ENCODE measurements at places on chromosomes 7 and 10. TPM values are rescaled to one million over a fixed set of nuclear protein-coding genes. Genes with fewer than 3 reads are reported as not detected.

CLDN4 gene
- total RNA-seq, result 32.0 TPM

HDAC9 gene
- total RNA-seq, result 14.6 TPM

CYP17A1 gene
- 2.1 TPM for total RNA-seq

PIP gene
- total RNA-seq, result not detected

MOGAT3 gene
- total RNA-seq, result 0.81 TPM

HBP1 gene
- total RNA-seq, result 31.0 TPM

ODAD2 gene
- total RNA-seq, result 4.1 TPM

HOXA4 gene
- not detected for total RNA-seq

MSMB gene
- not detected for total RNA-seq

PDZD7 gene
- total RNA-seq, result 1.9 TPM

DNA sequence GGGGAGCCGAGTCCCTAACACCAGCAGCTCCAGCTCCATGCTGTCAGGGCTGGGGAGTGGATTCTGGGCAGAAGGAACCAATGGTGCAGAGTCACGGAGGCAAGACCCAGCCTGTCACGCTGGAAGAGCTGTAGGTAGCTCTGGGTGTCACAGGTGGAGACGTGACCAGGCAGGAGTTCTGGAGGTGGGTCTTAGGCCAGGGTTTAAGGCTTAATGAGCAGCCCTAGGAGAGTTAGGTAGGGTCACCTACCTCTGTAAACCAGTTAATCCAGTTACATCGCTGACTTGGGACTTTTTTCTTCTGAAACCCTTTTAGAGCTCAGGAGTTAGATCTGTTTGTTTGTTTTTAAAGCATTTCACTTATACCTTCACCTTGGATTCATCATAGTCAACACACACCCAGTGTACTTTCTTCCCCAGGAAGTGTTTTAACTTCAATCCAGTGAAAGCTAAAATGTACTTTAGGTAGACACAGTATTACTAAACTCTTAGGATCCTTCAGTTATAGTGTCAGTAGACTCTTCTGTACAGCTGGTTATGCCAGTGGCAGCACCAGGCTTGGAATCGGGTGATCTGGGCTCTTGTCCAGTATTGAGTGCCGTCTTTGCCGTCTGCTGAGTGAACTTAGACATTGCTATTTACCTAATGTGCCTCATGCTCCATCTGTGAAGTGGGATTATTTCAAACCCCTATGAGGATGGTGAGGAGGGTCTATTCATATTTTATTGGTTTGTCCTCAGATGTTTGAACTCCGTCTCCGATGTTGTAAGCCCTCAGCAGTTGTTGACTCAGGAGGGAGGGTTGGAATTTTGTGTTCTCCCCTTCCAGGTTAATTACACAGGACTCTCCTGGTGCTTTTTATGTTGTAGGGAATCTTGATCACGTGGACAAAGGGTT, 31.0 kb downstream of the TACR2 start:
- DNase-seq, result no peak

- no peak for DNase-seq
Observed at GRCh38 chr10:112288486-112288885, 5.3 kb downstream of the TECTB start.

GRCh38 chr7:150728609-150729008, 8.6 kb upstream of the GIMAP5 start:
- DNase-seq, result no peak

- no peak for DNase-seq
Observed at GRCh38 chr10:113411456-113411855, 141.4 kb upstream of the HABP2 start.

DNA sequence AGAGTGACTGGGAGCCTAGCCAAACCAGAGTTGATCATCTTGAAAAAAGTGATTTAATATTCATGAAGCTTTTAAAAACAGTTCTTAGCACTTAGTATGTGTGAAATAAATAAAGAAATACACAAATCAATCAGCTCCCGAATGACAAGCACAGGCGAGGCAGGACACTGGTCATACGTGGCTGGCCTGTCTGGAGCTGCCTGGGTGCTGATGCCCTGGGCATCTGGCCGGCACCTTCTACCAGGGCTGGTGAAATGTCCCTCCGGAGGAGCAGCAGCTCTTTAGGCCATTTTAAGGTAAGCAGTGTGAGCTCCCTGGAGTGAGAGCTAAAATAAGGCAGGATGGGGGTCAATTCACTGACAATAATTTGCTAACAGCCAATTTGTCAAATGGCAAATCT, 23.7 kb downstream of the IL15RA start:
- DNase-seq, result no peak

GRCh38 chr10:120018695-120019094, 126.2 kb downstream of the SEC23IP start:
- no peak for DNase-seq

- DNase-seq, result no peak
Observed at GRCh38 chr7:20661884-20662283, 46.4 kb downstream of the ABCB5 start.

DNA sequence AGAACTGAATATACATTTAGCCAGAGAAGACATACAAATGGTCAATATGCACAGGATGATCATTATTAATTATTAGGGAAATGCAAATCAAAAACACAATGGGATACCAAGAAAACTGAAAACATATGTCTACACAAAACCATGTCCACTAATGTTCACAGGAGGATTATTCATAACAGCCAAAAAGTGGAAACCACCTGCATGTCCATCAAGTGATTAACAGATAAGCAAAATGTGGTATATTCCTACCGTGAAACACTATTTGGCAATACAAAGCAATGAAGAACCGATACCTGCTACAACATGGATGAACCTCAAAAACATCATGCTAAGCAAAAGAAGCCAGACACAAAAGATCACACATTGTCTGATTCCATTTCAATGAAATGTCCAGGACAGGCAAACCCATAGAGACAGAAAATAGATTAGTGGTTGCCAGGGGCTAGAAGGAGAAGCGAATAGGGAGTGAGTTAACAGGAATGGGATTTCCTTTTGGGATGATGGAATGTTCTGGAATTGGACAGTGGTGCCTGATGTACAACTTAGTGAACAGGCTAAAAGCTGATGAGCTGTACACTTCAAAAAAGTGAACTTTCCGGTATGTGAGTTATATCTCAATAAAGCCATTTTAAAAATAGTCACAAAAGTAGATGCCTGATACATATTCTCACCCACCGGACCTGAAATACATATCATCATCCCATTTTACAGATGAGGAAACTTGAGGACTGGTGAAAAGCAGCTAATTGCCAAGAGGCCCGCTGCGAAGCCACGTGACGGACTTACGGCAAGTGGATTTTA, 33.6 kb downstream of the HIPK2 start:
- no peak for DNase-seq

DNA sequence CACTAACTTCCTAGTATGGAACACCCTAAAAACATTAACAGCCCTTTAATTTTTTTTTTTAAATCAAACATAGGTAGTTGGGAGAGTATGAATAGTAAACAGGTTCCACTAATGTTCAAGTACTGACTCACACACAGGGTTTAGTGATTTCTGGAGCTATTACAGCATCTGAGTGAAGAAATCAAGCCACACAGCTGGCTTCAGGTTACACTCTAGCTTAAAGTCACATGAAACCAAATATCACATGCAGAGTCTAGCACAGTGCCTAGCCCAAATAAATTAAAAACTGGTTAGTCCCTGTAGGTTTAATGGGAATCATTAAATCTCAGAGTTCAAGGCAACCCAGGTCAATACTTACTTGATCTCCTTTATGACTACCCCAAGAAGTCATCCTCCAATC, 11.6 kb downstream of the PANK1 start:
- no peak for DNase-seq

DNA sequence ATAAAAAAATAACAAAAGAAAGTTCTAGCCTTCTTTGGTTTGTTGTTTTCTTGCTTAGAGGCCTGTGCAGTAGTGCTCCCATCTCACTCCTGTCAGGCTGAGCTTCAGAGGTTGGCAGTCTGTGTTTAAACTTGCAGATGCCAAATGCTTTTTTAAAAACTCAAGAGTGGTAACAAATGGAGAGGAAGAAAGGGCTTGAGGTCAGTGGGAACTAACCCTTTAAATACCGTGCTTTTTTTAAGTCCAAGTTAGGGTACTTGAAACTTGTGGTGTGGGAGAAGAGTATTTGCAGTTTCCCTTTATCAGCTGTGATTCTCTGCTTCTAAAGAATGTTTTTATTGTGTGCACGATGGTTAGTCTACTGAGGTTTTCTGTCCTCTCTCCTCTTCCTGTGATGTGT, 29.4 kb downstream of the ZRANB1 start:
- DNase-seq, result no peak

DNA sequence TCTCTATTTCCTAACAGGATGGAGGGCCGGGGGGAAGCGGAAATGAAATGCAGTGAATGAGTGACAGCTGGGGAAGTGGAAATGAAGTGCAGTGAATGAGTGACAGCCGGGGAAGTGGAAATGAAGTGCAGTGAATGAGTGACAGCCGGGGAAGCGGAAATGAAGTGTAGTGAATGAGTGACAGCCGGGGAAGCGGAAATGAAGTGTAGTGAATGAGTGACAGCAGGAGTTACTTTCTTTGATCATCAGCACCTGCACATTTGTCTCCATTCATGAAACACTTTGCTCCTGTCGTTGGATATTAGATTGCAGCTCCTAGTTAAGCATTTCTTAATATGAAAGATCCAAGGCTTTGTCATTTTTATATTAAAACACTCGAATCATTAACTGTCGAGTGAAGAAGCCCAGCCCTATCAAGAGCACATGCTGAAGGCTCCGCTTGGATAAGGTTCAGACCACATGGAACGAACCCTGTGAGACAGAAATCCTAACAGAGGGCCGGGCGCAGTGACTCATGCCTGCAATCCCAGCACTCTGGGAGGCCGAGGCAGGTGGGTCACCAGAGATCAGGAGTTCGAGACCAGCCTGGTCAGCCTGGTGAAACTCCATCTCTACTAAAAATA, 406.0 kb upstream of the ADARB2 start:
- DNase-seq, result no peak

DNA sequence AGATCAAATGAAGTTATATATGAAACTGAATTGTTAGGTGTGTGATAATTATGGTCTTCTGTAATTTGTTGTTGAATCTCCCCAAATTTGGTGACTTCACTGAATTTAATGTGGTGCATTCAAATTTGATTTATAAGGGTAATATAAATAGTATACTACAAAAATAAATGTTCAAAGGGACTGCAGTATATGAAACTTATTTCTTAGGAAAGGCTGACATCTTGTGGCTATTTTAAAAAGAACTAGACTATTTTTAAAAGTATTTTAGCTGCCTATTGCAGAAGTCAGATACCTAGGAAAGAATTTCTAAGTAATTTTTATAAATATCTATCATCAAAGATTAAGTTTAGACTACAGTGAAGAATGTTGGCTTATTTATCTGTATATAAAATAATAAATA, 36.6 kb downstream of the ATRNL1 start:
- DNase-seq, result no peak

GRCh38 chr7:77651575-77652162, 44.6 kb upstream of the RSBN1L start:
- no peak for DNase-seq

- DNase-seq, result no peak
Observed at GRCh38 chr7:125651823-125652528, 722.4 kb upstream of the POT1 start.

GRCh38 chr7:137839903-137840779, 6.6 kb downstream of the DGKI start:
- no peak for DNase-seq

DNA sequence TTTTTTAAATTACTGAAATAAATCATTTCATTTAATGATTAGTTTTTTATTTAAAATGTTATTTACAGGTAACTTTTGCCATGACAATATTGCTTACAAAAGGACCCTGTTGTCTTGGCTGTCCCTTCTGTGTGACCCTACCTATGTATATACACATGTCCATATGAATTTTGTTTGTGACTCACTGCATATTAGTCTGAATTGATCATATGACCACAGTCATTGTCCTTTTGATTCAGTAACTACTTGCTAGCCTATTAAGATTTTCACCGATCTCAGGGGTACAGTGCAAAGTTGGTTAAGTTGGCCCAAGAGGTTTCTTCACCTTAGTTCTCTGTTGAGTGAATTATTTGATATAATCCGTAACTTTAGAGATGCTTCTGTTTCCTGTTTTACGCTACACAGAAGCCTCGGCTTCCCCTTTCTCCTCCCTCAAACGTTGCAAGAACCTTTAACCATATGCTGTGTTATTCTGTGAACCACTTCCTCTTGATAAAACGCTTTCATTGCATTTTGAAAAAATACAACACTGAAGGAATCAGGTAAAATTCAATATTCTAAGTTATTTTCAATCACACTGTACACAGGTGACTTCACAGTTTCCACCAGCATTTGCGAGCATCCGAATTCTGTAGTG, 43.9 kb downstream of the APBB1IP start:
- DNase-seq, result no peak

DNA sequence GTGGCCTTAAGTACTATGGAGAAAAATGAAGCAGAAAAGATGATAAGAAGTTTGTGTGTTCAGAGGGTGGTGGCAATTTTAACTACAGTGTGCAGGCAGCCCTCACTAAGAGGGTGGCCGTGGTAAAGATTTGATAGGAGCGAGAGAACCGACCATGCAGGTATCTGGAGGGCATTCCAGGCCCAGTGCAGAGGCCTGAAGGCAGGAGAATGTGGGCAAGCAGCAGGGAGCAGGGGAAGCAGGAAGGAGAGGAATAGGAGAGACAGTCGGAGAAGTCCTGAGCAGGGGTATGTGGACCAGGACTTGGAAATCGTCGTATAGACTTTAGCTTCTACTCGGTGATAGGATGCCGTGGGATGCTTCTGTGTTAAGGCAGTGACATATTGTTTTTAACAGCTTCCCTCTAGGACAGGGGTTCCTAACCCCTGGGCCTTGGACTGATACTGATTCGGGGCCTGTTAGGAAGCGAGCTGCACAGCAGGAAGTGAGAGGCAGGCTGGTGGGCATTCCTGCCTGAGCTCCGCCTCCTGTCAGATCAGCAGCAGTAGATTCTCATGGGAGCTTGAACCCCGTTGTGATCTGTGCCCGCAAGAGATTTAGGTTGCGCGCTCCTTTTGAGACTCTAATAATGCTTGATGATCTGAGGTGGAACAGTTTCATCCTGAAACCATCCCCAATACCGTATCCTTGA, 227.2 kb downstream of the CCDC3 start:
- DNase-seq, result peak; percentile 41
